ENCODE measurements at places on chromosomes 5 and 9.

DNA sequence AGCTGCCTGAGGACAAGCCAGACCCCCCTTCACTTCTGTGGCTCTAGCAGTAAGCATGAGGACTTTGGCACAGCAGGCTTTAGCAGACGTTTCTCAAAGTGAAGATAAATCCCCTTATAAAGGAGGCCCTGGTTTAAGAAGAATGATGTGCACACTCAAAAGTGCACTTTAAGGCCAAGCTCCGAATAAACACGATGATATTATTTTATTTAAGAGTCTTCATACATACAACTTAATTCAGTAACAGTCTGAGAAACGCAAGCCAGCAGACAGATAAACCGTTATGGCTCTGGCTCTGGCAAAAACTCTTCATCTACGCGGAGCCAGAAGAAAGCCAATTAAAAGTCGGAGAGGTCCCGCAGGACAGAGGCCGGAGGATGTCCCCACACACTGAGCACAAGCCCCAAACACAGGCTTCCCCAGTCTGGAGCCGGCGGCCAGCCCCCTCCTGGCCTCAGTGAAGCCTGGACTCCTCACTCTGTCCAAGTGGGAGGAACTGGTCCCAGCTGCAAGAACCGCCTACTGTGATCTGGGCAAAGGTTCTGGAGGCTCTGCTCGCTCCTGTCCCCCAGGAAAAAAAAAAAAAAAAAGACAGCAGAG, 44.6 kb downstream of the ADAMTS2 start:
- peak; percentile 60 for DNase-seq

- DNase-seq = no peak
Observed at GRCh38 chr5:143119291-143119769, 284.2 kb downstream of the NR3C1 start.

DNA sequence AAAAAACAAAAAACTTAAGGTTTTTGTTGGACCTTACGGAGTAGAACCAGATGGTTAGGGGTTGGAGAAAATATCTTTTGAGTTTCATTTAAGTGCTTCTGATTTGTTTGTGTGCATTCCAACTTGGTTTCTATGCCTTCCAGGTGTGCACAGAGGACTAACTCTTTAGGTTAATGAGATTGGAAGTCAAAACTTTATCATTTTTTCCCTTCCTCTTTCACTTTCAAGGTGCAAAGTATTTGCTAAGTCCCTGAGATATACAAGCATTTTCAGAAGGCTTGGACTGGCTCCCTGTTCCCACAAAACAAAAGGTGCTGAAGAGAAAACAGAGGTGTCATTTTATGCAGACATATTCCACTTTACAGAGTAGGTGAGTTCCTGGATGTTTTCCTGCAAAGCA, 30.3 kb upstream of the CER1 start:
- no peak for DNase-seq

- no peak for DNase-seq
Observed at GRCh38 chr5:173198049-173198448, 37.0 kb downstream of the NKX2-5 start.

DNA sequence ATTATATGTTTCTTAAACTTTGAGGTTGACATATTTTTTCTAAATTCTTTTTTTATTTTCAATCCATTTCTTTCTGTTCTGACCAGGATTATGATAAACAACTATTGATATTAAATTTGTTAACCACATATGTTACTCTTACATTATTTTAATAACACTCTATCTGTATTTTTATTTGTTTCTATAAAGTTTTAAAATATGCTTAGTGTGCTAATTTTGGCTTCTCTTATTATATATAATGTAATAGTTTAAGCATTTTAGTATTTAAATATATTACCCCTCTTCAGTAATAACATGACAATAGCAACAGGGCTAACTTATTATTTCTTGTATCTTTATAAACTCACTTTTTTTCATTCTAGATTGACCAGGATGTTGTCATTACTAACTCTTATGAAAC, 137.8 kb downstream of the NIPBL start:
- no peak for DNase-seq

GRCh38 chr9:124174433-124174832, 83.3 kb upstream of the NEK6 start:
- DNase-seq = no peak

DNA sequence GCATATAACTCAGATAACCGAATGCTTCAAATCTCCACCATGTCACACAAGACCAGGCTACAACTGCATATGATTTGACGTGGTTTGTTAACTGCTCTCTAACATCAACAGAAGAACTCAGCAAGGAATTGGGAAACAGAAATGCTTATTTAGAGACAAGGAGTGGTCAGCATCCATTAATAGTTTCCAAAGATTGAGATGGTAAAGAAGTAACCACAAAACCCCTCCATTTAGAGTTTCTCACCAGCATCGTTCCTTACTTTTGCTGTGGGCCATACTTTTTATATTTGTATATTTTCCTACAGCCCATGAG, 25.2 kb downstream of the DPYSL3 start:
- no peak for DNase-seq

DNA sequence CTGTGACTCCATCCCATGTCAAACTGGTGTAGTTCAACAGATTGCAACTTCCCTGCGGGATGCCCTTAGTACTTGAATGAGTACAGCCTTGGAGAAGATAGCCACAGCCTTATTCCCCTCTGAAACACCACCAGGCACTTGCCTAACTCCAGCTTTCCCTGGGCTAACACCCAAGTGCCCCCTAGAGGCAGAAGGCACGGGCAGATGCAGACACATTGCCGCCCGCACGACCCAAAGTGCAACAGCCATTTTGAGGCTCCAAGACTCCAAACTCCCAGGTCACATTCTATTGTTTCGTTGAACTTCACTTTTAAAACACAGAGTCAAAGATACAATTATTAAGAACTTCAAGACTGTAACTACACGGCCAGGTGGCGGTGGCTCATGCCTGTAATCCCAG, 163.6 kb upstream of the CDH6 start:
- DNase-seq = no peak

DNA sequence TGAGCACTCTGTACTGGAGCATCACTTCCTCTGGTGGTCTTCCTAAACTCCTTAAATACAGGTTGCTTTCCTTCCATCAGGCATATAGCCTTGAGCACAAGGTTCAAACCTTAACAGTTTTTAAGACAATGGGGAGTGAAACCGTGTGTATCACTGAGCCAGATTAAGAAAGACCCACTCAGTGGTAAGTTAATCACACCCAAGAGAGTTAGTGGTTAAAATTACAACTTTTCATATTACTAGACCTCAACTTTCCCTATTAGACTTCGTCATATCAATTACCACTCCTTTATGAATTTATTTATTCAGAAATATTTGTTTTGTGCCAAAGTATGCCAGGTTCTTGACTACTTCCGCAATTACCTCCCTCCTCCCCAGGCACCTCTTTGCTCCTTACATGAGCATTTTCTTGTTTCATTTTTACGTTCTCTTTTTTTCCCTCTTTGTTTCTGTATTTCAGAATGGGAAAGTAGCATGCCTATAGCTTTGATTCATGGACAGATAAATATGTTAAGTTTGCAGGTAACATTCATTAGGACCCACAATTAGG, 351.0 kb downstream of the KIAA0825 start:
- no peak for DNase-seq

DNA sequence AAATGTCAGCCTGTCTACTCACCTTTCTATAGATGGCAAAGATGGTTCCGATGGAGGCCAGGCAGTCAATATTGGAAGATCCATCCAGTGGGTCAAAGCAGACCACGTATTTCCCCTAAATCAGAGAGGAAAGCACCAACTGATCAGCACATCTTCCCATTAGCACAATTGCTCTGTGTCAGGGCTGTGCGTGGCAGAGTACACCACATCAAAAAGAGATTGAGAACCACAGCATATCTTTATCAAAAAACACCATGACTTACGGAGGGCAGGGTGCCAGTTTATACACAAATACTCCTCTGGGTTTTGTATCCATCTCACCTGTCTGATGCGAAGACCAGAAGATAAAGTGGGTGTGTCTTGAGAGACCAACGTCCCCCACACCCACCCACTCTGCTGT, 9.1 kb downstream of the FBP2 start:
- DNase-seq = no peak

- no peak for DNase-seq
Observed at GRCh38 chr5:61582887-61583286, 250.8 kb downstream of the ZSWIM6 start.

GRCh38 chr5:123294544-123294943, 128.7 kb downstream of the CEP120 start:
- DNase-seq = no peak

- DNase-seq = no peak
Observed at GRCh38 chr9:36049408-36049807, 12.7 kb downstream of the RECK start.

- no peak for DNase-seq
Observed at GRCh38 chr9:96008502-96009222, 133.2 kb downstream of the ERCC6L2 start.

DNA sequence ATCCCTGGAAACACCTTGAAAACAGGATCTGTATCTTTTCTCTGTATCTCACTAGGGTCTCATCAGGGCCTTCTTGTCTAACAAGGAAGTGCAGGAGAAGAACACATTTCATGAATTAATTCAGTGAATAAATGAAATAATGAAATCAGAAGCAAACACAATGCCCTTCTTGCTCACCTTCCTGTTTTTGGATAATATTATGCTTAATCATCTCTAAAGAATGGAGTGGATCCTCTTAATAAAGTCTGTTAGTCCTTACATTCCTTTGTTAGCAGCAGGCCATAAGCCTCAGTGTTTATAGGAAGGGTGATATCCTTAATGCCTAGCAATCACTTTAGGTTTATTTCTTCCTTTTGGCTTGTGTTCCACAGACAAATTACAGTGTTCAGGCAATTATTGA, 837.1 kb upstream of the SEMA6A start:
- DNase-seq = no peak

DNA sequence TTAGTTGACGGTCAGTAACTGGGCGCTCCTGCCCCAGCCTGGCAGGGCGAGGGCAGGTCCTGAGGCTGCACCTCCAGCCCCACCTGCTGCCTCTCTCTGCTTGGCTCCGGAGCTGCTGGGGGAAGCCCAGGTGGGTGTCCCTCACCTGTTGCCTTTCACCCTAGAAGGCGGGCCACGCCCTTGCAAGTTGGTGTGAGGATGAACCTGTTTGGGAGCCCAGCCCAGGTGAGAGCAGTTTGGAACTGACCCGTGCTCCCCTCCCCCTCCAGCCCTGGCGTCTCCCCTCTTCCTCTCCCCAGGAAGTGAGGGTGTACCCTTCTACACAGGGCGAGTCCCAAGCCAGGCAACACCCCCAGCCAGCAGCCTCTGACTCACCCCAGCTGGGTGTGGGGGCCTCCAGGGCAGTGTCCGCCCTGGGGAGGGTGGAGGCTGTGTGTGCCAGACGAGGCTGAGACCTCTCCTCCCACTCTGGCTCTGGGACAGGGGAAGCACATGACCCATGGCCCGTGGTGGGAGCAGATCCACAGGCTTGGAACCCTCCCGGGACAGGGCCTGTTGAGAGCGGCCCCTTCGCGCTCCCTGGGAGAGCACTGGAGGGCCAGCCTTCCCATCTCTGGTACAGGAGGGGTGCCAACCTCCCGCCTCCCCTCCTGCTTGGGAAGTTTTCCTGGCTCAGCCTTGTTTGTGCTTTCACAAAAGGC, 10.4 kb downstream of the LRRC8A start:
- peak; percentile 87 for DNase-seq

DNA sequence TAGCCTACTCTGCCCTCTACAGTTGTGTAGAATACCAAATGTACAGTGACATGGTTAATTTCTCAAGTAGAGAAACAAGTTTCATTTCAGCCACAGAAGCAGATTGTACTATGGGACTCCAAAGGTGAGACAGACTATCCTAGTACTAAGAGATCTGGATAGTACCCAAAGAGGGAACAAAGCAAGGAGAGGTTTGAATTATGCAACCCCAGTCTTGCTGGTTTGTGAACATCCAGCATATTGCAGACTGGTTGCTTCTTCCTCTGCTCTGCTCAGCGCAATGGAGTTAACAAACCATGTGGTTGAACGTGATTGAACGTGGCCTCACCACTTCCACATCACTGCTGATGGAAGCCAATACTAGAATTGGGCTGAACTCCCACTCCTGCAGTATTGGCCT, 43.3 kb upstream of the ALDOB start:
- DNase-seq = no peak

DNA sequence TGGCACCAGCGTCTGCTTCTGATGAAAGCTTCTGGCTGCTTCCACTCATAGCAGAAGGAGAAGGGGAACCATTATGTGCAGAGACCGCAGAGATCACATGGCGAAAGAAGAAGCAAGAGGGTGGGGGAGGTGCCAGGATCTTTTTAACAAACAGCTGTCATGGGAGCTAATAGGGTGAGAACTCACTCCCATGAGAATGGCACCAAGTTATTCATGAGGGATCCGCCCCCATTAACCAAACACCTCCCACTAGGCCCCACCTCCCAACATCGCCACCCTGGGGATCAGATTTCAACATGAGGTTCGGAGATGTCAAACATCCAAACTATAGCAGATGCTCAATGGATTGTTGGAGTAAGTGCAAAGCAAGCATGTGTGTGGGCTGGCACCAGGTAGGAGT, 125.8 kb upstream of the SLIT3 start:
- DNase-seq = no peak

DNA sequence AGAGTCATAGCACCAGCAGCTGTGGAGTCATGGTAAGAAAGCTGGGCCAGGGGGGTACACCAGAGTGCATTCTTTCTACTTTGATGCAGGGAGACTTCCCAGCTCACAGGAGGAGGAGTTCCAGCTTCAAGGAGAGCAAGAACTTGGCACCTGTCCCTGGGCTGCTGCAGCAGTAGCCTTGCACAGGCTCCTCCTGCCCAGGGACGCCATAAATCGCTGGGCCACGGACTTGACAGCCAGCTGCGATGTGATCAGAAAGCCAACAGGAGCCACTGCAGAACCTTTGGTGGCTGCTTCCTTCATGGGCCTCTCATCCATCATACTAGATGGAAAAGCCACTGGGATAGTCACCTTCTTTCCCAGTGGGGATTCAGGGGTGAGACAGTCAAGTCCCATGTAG, 234.7 kb downstream of the NMUR2 start:
- peak; percentile 63 for DNase-seq

DNA sequence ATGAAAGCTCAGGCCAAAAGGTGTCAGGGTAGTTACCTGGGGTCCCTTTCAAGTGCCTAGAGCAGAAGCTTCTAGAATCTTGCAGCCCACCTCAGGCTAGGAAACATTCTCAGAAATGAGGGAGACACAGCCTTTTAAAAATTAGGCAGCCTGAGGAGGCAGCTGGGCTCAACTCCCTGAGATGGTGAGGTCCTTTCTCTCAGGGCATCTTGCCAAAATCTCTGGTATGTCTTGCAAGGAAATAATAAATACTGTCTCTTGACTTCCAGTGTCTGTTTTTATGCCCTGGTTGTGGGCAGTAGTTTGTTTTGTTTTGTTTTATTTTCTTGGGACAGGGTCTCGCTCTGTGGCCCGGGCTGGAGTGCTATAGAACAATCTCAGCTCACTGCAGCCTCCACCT, 100.9 kb upstream of the APC start:
- no peak for DNase-seq

All from testis (tissue), 5 donors.